IMR-90 (cell line): ENCODE measurements at places on chromosomes 5 and 9.

GRCh38 chr5:38009749-38010358, 170.0 kb upstream of the GDNF start:
- DNase-seq: no peak

DNA sequence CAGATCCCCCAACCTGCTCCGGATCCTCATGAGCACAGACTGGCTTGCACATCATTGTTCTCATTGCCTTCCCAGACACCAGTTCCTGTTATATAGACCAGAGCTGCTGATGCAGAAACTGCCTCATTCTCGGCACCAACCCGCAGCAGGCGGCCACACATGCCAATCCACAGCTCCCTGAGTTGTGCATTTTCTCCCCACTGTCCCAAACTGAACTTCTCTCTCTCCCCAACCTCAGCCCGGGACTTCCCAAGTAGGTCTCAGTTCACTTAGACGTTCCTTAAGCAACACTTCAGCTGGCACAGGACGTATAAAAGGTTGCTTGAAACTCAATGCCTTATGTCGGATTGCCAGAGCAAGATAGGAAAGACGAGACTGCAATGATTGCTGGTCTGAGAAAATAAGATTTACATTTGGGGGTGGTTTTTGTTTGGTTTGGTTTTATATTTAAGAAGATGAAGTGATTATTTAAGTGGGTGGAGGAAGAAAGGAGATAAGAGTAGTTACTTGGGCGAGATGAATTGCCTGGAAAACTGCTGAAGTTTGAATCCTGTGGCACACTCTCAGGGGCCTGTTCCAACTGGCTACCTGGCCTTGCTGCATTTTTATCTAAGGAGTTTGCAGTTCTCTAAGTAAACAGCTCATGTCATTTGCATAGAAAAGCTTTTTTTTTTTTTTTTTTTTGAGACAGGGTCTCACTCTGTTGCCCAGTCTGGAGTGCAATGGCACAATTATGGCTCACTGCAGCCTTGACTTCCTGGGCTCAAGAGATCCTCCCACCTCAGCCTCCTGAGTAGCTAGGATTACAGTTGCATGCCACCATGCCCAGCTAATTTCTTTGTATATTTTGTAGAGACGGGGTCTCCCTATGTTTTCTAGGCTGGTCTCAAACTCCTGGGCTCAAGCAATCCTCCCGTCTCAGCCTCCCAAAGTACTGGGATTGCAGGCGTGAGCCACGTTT, 155.4 kb downstream of the GOLPH3 start:
- DNase-seq: no peak

DNA sequence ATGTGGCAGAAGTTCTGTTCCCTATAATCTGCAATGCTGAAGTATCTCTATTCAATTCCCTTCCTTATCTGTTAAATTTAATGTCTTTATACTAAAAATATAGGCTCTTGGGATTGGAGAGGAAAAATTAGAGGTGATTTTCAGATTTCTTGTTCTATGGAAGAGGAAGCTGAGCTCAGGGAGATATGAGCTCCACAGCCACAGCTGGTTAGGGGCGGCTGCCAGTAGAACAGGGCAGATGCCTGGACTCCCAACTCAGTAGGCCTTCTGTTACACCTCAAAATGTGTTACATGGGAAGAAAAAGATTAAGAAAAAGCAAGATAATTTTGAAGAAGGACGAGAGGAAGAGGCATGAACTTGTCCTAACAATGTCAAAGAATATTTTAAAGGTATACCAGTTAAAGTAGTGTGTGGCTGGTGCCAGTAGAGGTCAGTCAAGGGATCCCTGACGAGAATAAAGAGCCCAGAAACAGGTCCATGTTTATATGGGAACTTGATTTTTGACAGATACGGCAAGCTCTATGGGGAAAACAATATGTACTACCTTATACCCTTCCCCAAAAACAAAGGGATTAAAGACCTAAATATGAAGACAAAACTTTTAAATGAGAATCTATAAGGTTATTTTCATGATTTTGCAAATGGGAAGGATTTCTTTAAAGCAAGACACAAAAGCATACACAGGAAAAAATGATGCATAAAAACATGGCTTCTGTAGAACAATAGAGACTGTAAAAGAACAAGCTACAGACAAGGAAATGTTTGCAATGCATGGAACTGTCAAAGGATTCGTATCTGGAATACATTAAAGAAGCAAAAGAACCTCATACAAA, 28.7 kb downstream of the DNAJC21 start:
- peak; percentile 36 for DNase-seq

DNA sequence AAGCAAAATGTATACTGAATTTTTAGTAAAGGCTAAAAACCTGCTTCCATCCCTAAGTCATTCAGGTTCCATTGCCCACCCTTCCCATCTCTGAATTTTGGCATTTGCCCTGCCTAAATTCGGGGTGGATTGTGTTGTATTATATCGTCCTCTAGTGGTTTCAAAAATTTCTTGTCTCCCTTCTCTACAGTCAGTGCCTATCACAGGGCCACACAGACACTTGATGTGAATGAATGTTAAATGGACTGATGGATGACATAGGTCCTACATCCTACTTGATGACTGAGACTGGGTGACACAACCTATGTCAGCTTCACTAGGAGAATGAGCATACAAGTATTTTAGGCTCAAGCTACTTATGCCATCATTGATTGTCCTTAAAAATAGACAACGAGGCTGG, 45.6 kb upstream of the SLC30A5 start:
- no peak for DNase-seq
